T-helper 9 cell (primary cell): ENCODE measurements at places on chromosomes 2 and 18.

DNA sequence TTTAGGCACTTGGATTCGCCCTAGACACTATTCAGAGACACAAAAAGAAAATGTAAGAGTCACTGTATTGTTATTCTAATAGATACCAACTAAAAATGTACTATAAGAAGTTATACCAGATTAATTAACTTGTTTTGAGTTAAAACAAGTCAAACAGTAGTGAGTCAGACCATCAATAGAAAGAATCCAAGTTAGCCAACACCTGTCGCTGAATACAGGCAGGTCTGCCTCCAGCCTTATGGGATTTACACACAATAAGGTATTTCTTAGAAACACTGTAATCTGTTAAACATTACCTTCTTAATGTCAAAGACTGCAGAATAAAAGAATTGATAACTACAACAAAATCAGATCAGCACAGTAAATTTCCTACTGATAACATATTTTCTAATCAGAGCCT, 181.4 kb downstream of the DYM start:
- no peak for DNase-seq

DNA sequence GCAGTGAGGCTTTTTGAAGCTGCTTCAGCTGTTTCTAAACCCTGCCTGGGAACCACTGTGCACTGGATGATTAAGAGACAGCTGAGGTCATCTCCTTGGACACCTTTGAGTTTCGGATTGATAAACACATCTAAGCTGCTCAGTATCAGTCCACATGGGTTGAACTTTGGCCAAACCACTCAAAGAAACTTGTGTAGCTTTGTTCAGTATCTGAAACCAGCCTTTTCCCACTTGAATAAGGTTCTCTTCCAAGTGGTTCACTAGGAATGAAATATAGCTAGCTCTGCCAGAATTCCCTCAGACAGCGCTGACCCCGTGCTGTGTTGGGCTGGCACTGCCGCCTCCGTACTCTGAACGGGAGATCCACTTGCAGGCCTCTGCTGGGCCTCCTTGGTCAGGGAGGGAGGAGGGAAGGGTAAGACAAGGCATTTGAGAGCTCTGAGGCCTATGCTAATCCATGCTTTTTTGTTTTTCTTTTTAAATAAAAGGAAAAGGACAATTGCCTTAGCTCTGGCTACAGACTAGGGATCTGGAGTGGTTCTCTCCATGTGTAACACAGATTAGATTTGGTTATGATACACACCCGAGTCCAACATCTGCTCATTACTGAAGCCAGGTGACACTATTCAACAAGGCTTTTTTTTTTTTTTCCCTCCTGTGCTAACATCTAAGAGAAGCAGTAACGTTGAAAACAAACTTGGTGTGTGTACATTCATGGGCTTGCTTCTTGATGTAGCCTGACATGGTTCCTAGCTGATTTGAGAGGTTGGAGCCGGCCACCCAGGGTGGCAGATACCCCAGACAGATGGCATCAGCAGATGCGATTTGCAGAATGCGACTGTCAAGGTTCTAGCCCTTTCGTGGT, 67.7 kb downstream of the NCK2 start:
- DNase-seq = no peak

GRCh38 chr2:41963661-41964525, 83.9 kb upstream of the PKDCC start:
- DNase-seq = no peak

DNA sequence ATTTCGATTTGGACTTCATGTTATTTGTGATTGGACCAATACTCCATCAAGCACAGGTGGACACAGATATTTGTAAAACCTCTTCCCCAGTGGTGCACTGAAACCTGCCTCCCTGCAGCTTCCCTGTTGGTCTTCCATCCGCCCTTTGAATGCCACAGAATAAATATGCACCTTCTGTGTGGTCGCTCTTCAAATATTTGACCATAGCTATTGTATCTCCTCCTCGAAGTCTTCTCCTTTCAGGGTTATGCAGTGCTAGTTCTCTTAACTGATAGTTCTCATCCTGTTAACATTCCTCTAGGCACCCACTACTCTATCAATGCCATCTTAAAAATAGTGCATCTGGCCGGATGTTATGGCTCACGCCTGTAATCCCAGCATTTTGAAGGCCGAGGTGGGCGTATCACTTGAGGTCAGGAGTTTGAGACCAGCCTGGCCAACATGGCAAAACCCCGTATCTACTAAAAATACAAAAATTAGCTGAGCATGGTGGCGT, 12.5 kb downstream of the SPATS2L start:
- DNase-seq = no peak

DNA sequence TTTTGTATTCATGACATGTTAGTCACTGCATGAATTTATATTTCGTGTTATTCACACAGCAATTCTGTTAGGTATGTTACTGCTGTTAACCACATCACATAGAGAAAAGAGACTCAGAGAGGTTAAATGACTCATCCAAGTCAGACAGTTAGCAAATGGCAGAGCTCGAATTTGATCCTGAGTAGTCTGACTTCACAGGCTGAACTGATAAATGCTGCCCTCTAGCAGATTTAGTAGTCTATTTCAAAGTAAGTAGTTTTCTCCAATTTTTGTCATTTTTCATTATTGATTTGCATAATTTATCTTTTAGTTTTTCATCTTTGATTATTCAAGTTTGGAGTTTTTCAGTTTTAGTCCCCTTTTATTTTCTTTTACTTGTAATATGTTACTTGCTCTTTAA, 58.3 kb downstream of the WDR7 start:
- DNase-seq = no peak

GRCh38 chr2:64295326-64296139, 151.3 kb upstream of the PELI1 start:
- no peak for DNase-seq

DNA sequence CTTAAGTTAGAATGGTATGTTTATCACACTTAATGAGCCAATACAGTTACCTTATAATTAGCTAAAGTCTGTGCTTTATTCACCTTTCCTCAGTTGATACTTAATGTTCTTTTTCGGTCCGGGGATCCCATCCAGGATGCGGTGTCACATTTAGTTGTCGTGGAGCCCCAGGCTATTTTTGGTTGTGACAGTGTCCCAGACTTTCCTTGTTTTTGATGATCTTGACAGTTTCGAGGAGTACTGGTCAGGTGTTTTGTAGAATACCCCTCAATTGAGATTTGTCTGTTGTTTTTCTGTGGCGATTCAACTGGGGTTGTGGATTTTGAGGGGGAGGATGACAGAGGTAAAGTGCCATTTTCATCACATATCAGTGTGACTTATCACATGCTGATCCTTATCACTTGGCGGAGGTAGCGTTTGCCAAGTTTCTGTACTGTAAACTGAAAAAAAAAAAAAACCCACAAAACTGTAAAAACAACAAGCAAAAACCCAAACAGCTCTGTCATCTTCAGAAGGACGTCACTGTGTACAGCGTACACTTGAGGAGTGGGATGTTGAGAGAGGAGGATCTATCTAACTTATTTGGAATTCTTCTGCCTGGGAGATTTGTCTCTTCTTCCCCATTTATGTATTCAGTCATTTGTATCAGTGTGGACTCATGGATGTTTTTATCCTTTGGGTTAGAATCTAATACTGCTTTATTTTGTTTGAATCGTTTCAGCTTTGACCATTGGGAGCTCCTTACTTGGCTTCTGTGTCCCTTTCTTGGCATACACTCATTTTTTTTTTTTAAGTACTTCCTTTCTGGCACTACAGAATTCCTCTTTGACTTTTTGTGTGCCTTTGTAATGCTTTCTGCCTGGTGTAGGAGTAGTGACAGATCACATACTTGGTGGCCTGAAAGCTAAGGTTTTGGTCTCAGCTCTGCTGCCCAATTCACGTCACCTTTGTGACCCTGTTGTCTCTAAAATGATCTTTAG, 68.1 kb downstream of the FMNL2 start:
- no peak for DNase-seq

- no peak for DNase-seq
Observed at GRCh38 chr2:5359397-5359796, 332.8 kb upstream of the SOX11 start.
